ENCODE measurements at places on chromosomes 13 and 19. TPM values are rescaled to one million over a fixed set of nuclear protein-coding genes. Genes with fewer than 3 reads are reported as not detected.

The MCEMP1 gene
- 0.59 TPM for total RNA-seq

The TGDS gene
- 7.7 TPM for total RNA-seq

The SHFL gene
- total RNA-seq = 111 TPM

- no peak overlapping the region for H3K27ac ChIP-seq
- H3K27me3 ChIP-seq = no peaks in the 10 kb centered on the region
- no peaks in the 10 kb centered on the region for H3K4me1 ChIP-seq
- no peaks in the 10 kb centered on the region for H3K36me3 ChIP-seq
Observed at GRCh38 chr13:73158851-73159250, 100.0 kb downstream of the KLF5 start.

- H3K27me3 ChIP-seq = no peaks in the 10 kb centered on the region
- H3K36me3 ChIP-seq = no peaks in the 10 kb centered on the region
- DNase-seq = no peak
- no peaks in the 10 kb centered on the region for H3K4me1 ChIP-seq
Observed at GRCh38 chr13:44934724-44935123, 54.5 kb downstream of the NUFIP1 start.

DNA sequence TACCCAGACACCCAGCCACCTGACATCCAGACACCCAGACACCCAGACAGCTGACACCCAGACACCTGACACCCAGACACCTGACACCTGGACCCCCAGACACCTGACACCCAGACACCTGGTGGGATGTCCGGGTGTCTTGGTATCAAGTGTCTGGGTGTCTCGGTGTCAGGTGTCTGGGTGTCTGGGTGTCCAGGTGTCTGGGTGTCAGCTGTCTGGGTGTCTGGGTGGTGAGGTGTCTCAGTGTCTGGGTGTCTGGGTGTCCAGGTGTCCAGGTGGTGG is 18.6 kb downstream of the C19orf12 start:
- peaks cover under 1% of the 10 kb centered on the region for H3K36me3 ChIP-seq
- no peaks in the 10 kb centered on the region for H3K27me3 ChIP-seq
- no peak for DNase-seq

- H3K36me3 ChIP-seq = no peaks in the 10 kb centered on the region
- H3K27me3 ChIP-seq = no peaks in the 10 kb centered on the region
- no peak overlapping the region for H3K27ac ChIP-seq
- no peaks in the 10 kb centered on the region for H3K4me1 ChIP-seq
- no peak for DNase-seq
Observed at GRCh38 chr19:33832633-33833032, 36.0 kb downstream of the KCTD15 start.

DNA sequence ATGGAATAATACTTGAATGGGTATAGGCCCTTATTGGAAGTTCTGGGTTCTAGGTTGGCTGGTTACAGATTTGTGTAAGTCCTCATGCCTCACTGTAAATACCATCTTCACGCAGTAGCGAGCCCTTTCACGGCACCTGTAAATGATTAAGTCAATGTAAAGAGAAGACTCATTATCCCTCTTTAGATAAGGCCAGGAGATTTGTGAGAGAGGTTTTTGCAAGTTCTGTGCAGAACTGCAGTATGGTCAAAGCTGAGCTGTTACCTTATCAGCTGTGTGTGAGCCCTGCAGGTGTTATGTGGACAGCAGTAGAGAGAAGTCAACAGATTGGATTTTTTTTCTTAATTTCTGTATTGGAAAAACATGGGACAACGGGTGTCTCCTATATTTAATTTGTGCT is 141.6 kb downstream of the SHISA2 start:
- no peaks in the 10 kb centered on the region for H3K4me1 ChIP-seq
- no peak for DNase-seq
- no peaks in the 10 kb centered on the region for H3K36me3 ChIP-seq
- H3K27ac ChIP-seq = no peak overlapping the region
- no peak overlapping the region for H3K4me3 ChIP-seq
- no peaks in the 10 kb centered on the region for H3K27me3 ChIP-seq
